Suppressor macrophage (primary cell): ENCODE measurements at places on chromosomes 16 and 17.

DNA sequence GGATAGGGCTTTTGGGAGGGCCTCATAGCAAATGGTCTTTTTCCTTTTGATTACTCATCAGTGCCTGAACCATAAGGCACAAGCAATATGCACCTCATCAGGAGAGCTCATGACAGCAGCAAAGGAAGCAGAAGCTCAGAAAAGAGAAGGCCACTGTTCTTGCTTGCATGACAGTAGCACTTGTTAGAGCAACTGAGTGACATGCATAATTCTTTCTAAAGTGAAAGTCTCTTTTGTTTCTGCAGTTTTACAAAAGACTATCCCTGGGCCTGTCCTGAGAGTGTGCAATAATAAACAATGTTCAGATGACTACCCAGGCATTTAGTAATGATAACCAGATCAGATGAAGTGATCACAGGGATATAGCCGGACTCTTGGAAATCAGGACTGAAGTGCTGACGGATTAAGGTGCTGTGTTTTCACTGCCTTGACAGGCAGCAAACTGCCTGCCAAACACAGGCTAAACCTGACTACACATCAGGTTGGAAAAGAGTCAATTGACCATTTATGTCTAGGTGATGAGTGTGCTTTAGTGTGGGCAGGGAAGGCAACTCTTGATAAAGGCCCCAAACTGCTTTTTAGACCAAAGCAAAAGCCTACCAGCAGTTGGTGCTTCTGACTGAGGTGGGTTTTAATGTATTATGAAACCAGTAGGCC lies 1860.3 kb downstream of the TP53TG3F start:
- DNase-seq: no peak

GRCh38 chr16:8070506-8070905 lies 519.8 kb downstream of the TMEM114 start:
- DNase-seq: no peak

DNA sequence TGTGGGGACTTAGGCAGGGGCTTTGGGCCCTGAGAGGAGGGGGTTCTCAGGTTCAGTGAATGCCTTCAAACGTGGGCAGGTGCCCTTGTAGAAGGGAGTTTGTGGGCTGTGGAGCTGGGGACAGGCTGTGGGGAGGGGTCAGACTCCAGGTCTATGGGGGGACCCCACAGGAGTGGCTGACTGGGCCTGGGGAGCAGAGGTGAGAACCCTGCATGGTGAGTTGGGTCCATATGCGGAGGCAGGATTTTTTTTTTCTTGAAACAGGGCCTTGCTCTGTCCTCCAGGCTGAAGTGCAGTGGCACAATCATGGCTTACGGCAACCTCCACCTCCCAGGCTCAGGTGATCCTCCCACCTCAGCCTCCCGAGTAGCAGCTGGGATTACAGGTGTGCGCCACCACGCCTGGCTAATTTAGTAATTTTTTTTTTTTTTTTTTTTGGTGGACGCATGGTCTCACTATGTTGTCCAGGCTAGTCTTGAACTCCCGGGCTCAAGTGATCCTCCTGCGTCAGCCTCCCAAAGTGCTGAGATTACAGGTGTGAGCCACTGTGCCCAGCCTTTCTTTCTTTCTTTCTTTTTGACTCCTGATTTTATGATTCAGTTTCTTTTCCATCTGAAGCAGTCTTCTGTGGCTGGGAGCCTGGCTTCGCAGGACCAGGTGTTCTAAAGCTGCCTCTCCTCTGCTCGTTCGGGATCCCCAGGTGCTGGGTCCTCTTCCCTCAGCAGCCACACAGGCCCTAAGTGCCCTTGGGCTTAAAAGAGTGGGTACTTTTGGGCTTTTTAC lies 19.0 kb upstream of the ADCY7 start:
- no peak for DNase-seq

- no peak for DNase-seq
Measured at GRCh38 chr16:86664522-86665318, 86.4 kb downstream of the FOXL1 start.

- peak; percentile 69 for DNase-seq
Measured at GRCh38 chr16:73015612-73016487, 32.1 kb downstream of the ZFHX3 start.

DNA sequence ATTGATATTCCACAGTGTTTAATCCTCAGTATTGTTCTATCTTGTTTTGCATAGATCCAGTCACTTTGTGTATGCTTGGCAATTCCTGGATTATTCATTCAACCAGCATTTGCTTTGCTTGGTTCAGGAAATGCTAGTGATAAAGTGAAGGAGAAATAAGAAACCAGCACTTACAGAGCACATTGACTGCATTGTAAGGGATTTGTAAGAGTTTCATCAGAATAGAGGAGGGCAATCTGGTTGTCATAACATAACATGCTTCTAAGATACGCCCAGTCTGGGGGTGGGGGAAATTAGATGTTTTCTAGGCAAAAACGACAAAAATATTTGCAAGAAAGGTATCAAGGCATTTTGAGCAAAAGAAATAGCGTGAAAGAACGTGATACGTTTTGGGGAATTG lies 40.4 kb downstream of the TNRC6A start:
- no peak for DNase-seq

- DNase-seq: no peak
Measured at GRCh38 chr17:45042346-45043120, 8.9 kb downstream of the DCAKD start.
